ENCODE measurements at places on chromosomes 3 and 15. TPM values are rescaled to one million over a fixed set of nuclear protein-coding genes. Genes with fewer than 3 reads are reported as not detected.

TMEM212 gene
- total RNA-seq, result 0.22 TPM

FBXO40 gene
- total RNA-seq, result 0.10 TPM

ATP13A5 gene
- total RNA-seq, result 1.5 TPM

GPR27 gene
- total RNA-seq, result 10.8 TPM

LINGO1 gene
- 34.0 TPM for total RNA-seq

CTDSPL2 gene
- 123 TPM for total RNA-seq

DHX36 gene
- total RNA-seq, result 135 TPM

SKOR1 gene
- 3.0 TPM for total RNA-seq

CCDC9B gene
- total RNA-seq, result 1.8 TPM

ERICH6 gene
- total RNA-seq, result 0.40 TPM

CHRFAM7A gene
- 9.0 TPM for total RNA-seq

MYO5A gene
- total RNA-seq, result 47.8 TPM

MEIS2 gene
- 63.8 TPM for total RNA-seq

CMC1 gene
- total RNA-seq, result 13.2 TPM

PHC3 gene
- total RNA-seq, result 54.6 TPM

OR5K2 gene
- total RNA-seq, result not detected

C3orf85 gene
- not detected for total RNA-seq

SIDT1 gene
- 49.6 TPM for total RNA-seq

SNRK gene
- total RNA-seq, result 79.2 TPM

CMTM7 gene
- 7.1 TPM for total RNA-seq

TGFBR2 gene
- total RNA-seq, result 76.7 TPM

HHLA2 gene
- 0.40 TPM for total RNA-seq

PRR20G gene
- total RNA-seq, result not detected

TNNC1 gene
- total RNA-seq, result 17.9 TPM

CYP1A2 gene
- total RNA-seq, result not detected

ISG20 gene
- total RNA-seq, result 2.0 TPM

DAZL gene
- 0.06 TPM for total RNA-seq

HACD2 gene
- total RNA-seq, result 56.2 TPM

GPR176 gene
- total RNA-seq, result 28.3 TPM

GRAMD1C gene
- total RNA-seq, result 17.7 TPM

SLC30A4 gene
- 11.3 TPM for total RNA-seq

FILIP1L gene
- total RNA-seq, result 8.4 TPM

EXD1 gene
- total RNA-seq, result 0.40 TPM
